ENCODE measurements at places on chromosomes 5 and 9.

- DNase-seq: no peak
Measured at GRCh38 chr5:107104040-107104995, 566.4 kb downstream of the EFNA5 start.

- no peak for DNase-seq
Measured at GRCh38 chr9:28925157-28925556, 1351.9 kb upstream of the C9orf72 start.

DNA sequence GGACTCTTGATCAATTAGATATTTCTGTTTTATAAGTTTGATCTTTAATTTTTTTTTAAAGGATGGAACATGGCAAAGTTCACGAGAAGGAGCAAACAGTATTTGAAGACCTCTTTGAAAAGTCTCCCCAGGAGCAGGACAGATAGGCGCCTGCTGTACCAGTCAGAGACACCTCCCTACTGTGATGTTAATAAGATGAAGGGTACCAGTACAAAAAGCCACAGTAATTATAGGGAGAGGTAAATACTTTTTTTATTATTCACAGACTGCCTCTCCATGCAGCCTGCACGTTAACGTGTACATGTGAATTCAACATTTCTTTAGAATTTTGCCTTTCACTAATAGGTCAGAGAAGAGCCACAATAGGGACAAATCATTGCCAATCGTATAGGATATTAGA, 146.5 kb upstream of the CDH6 start:
- DNase-seq: no peak

GRCh38 chr9:18071651-18072060, 402.3 kb upstream of the ADAMTSL1 start:
- DNase-seq: no peak

GRCh38 chr9:135928731-135929655, 21.6 kb upstream of the CAMSAP1 start:
- DNase-seq: no peak

- no peak for DNase-seq
Measured at GRCh38 chr9:133763272-133764183, 25.4 kb upstream of the SARDH start.

GRCh38 chr9:37880916-37881479, 22.9 kb downstream of the SLC25A51 start:
- no peak for DNase-seq

GRCh38 chr9:78115073-78115472, 83.5 kb upstream of the GNAQ start:
- no peak for DNase-seq

- DNase-seq: no peak
Measured at GRCh38 chr5:138408023-138408422, 30.8 kb upstream of the REEP2 start.

DNA sequence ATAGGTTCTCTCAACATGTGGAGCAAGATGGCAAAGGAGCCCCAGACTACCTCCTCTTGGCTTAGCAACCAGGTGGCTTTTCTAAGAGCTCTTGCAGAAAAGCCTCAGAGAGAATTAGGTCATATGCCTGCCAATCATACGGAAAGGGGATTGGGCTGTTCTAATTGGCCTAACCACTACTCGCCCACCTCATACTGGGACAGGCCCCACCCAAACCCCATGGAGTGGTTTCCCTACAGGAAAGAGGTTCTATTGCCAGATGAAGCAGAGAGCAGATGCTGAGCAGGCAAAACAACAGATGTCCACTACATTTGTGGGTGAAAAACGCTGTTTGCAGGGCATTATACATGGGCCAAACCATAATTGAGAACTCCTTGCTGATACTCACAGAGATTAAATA, 29.0 kb downstream of the ABLIM3 start:
- no peak for DNase-seq

DNA sequence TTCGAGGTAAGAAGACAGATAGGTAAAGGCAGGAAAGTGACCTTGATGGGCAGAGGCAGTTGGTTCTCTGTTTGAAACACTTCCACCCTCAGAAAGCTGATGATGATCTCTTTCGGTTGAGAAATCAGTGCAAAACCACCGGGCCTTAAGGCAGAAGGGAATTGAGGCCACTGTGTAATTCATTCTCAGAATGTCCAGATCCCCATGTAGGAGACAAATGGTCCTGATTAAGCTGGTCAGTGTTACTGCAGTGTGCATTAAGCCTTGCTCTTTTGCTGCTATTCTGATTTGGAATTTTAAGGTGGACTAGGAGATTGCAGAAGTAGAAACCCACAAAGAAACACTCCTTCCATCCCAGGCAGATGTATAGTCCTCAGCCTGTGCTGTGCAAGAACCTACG, 255.2 kb downstream of the ARHGAP26 start:
- DNase-seq: no peak

DNA sequence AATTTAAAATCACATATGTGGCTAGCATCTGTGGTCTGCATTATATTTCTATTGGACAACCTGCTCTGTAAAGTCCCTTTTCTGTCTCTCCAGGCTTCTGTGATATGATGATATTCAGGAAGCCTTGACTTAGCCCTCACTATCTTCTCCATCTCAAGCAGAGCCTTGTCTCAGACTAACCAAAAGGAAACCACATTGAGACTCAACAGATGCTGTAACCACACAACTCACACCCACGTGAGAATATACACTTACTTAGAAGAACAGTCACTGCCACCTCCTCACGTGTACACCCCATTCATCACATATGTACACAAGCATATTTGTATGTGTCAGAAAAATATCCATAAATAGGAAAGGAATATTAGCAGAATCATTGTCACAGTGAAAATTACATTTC, 33.6 kb downstream of the HTR4 start:
- peak; percentile 28 for DNase-seq

- DNase-seq: no peak
Measured at GRCh38 chr9:133404454-133405002, 13.3 kb downstream of the REXO4 start.

- no peak for DNase-seq
Measured at GRCh38 chr9:98254228-98255060, 1.0 kb downstream of the TBC1D2 start.

DNA sequence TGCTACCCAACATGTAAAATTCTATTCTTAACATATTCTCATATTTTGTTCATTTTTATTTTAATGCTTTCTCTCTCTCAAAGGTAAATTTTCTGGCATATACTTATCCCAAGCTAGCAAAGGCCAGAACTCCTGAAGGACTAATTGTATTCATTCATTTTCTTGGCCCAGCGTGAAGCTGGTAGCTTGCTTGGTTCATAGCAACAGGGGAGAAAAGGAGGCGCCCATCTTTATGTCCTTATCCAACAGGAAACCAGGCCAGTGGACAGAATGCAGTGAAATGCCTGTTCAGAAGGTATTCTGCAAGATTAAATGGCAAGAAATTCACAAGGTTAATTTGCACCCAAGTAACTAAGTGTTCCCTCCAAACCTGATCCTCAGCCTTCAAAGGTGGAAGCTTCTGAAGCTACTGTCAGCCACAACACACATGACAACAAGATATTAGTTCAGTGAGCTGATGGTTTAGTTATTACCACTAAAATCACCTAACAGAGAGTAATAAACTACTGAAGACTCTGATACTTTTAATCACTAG, 5.6 kb downstream of the EFNA5 start:
- no peak for DNase-seq

DNA sequence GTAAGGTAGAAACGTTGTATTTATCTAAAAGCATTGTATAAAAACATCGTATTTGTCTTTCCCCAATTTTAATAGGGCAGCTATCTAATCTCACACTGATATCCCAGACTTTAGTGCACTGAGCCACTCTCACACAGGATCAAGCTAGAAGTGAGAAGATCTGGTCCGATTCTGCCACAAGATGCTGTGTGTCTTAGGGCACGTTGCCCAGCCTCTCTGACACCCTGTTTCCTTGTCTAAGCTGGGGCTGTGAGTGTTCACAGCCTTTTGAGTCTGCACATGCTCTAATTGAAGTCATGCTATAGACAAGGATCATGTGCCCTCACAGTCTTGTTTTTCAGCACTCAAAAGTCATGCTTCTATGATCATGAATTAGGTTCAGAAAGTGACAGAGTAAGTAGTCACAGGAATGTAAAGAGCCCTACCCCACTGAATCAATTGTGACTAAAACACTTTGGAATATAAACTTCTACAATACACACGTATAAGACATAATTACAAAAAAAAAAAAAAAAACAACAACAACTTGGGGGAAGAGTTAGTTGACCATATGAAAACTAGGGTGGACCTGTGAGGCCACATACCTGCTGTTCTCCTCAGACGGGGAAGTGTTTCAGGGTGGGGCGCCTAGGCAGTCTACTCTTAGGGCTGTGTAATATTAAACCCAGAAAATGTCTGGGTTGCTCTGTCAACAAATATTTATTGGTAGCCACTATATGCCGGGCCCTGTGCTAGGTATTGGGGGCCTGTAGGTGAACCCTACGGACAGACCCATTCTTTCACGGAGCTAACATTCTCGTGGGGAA, 893 bp upstream of the ABLIM3 start:
- no peak for DNase-seq

- no peak for DNase-seq
Measured at GRCh38 chr5:113181409-113181808, 204.8 kb downstream of the DCP2 start.

- no peak for DNase-seq
Measured at GRCh38 chr5:122858451-122858850, 13.0 kb downstream of the SNX24 start.

- no peak for DNase-seq
Measured at GRCh38 chr5:157570531-157571200, 4.9 kb downstream of the ADAM19 start.

GRCh38 chr5:144368556-144368955, 197.9 kb downstream of the KCTD16 start:
- no peak for DNase-seq

DNA sequence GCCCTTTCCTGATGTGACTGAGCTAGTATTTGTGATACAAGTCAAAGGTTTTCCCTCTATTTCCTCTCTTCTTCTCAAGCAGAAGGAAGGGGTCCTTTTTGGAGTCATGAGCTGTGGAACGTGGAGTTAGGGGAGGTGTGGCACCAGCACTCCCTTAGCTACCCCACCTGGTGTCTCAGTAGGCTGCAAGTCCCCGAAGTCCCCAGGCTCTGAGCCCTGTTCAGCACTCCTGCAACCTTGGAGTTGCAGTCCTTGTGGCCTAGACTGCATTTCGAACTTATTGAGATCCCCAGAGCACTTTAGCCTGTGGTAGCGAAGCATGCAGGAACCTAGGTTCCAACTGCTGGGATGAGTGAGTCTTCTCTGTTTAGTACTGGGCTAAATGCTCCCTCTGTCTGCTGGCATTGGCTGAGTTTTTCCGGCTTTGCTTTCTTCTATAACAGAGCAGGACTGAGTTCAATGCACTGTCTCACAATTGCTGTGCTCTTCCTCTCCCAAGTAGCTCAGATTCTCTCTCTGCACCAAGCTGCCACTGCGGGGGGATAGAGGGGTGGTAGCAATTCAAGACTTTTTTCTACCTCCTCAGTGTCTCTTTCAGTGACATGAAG, 600.7 kb upstream of the CDH9 start:
- no peak for DNase-seq

DNA sequence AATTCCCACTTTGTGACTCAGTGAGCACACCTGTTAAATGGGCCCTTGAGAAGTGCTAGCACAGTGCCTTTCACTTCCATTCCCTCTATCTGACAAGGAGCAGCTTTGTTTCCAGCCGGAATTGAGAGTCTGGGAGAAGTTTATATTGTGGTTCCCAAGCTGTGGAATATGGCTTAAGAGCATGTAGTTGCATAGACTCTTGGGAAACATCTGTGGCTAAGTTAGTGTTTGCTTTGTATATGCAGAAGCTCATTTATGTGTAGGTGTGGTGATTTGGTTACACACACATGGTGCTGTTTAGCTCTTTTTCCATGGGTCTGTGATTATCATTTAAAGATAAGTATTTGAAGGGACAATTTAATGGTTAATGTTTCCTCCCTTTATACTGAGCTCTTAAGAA, 110.5 kb upstream of the HMHB1 start:
- no peak for DNase-seq

DNA sequence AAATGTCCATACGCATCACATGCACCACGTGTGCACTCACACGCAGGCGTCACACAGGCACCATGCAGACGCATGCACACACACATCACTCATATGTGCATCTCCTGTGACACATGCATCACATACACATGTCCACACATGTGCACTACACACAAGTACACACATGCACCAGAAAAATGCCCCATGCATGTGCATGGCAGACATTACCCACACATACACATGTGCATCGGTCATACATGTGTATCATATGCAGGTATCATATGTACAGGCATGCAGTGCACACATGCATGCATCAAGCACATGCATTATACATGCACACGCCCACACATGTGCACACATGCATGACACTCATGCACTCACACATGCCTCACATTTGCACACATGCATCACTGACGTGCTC, 26.1 kb downstream of the ADAMTS2 start:
- DNase-seq: no peak

GRCh38 chr5:11064763-11065450, 303.9 kb upstream of the DAP start:
- DNase-seq: no peak

DNA sequence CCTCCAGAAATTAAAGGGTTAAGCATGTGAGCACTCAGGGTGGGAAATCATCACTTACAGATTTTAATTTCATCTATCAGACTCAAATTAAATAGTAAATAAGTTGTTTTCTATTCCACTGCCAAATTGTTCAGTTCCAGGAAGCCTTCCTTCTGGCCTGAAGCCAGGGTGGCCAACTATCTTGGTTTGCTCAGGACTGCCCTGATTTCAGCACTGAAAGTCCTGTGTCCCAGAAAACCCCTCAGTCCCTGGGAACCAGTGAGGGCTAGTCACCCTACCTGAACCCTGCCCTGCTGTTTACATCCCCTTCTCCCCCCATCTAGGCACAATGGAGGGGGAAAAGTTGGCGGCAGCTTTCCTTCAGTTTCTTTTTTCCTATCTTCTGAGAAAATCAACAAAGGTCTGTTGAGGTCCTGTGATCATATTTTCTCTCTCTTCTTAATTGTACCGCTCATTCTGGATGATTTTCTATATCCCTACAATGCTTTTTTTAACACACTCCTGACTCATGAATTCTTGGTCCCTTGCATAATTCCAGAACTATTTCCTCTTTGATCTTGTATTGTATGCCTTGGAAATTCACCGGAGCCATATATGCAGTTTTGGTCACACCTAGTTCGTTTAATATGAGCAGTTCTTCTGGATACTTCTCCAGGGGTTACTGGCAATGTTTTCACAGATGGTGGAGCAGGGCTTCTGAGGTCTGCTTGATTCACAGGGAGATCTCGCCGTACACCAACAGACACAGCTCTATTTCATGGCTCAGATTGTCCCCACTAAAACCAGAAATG, 103.8 kb downstream of the MAP1B start:
- no peak for DNase-seq

GRCh38 chr5:81140943-81141342, 92.2 kb upstream of the CKMT2 start:
- DNase-seq: no peak

GRCh38 chr5:172444110-172444510, 10.2 kb downstream of the SH3PXD2B start:
- DNase-seq: no peak

Data from central memory CD8-positive, alpha-beta T cell (primary cell).